Sigmoid colon (tissue), 7 donors: ENCODE measurements at places on chromosomes 4 and X. TPM values are rescaled to one million over a fixed set of nuclear protein-coding genes. Genes with fewer than 3 reads are reported as not detected.

DNA sequence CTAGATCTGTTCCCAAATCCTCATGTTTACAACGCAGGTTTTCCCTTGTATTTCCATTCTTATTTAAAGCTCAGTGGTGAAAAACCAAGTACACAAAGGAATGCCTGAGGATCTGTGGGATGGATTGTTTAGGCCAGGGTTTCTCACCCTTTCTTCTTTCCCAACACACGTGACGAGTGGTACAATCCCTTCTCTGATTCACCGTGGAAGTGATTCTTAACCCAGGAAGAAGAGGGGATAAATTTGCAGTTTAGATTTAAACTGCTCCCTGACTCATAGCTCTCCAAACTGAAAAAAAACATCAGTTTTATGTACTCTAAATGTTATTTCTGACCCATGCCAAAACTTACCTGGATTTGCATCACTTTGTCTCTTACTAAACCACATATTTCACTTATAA, 17.0 kb downstream of the PAQR3 start:
- no peak for DNase-seq

GRCh38 chrX:18119856-18120255, 100.8 kb downstream of the BEND2 start:
- no peak for DNase-seq

- DNase-seq = no peak
These were observed 124.6 kb downstream of the COL4A6 start for GRCh38 chrX:108313669-108314068.

- DNase-seq = no peak
These were observed 42.2 kb upstream of the CXCL8 start for GRCh38 chr4:73698217-73698616.

- no peak for DNase-seq
These were observed 17.5 kb downstream of the PALLD start for GRCh38 chr4:168514249-168514852.

- DNase-seq = no peak
These were observed 137.3 kb upstream of the FTHL17 start for GRCh38 chrX:31209005-31209628.

GRCh38 chr4:137968956-137969678, 273.0 kb downstream of the SLC7A11 start:
- DNase-seq = no peak

Gene AKAP14
- not detected for total RNA-seq

Gene TMSB15B
- total RNA-seq = 10.5 TPM
